NCI-H2171 (cell line): ENCODE measurements at places on chromosomes 2 and 18.

GRCh38 chr2:188367164-188367563 lies 75.5 kb downstream of the GULP1 start:
- DNase-seq = no peak

GRCh38 chr2:165369898-165370296 lies 99.6 kb upstream of the CSRNP3 start:
- no peak for DNase-seq

- DNase-seq = no peak
Observed at GRCh38 chr2:190695739-190696138, 46.9 kb downstream of the NAB1 start.

GRCh38 chr2:196433116-196433515 lies 206.4 kb upstream of the CCDC150 start:
- DNase-seq = no peak

GRCh38 chr2:178482437-178482836 lies 2.2 kb downstream of the PLEKHA3 start:
- no peak for DNase-seq

DNA sequence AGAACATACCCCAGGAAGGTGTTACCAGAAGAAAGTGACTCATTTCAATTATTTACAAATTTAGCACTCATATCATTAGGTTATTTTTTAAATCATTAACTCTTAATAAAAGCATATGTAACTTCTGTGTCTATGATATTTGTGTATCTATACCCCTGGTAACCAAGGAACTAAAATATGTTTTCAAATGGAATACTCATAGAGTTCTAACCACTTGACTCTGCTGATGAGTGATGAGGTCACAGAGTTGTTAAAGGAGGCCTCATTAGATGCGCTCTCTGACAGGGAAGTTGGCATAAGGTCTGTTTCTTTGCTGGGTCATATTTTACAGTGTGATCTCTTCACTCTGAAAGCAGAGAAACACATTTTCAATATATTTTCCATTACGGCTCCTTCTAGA lies 73.4 kb downstream of the CCDC150 start:
- DNase-seq = no peak

DNA sequence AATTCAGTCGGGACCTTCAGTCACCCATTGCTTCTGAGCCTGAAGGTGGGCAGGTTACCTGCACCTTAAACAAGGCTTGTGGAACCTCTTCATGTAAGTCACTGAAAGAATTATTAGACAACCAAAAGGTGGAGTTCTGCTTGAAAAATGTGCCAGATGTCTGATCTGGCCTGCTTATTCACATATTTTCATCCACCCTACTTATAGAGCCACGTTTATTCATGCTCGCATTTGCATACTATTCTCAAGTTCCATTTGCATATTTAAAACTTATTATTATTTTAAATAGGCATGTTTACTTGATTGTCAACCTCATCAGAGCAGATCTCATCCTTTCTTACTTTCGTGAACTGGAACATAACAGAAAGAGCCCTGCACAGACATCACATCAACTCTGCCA lies 140.0 kb upstream of the NABP1 start:
- DNase-seq = no peak

- no peak for DNase-seq
Observed at GRCh38 chr2:185608799-185609198, 129.8 kb upstream of the FSIP2 start.
